ENCODE measurements at places on chromosomes 11 and 22. TPM values are rescaled to one million over a fixed set of nuclear protein-coding genes. Genes with fewer than 3 reads are reported as not detected.

- peak; percentile 83 for DNase-seq
Observed at GRCh38 chr11:27255447-27255828, 107.6 kb downstream of the CCDC34 start.

DNA sequence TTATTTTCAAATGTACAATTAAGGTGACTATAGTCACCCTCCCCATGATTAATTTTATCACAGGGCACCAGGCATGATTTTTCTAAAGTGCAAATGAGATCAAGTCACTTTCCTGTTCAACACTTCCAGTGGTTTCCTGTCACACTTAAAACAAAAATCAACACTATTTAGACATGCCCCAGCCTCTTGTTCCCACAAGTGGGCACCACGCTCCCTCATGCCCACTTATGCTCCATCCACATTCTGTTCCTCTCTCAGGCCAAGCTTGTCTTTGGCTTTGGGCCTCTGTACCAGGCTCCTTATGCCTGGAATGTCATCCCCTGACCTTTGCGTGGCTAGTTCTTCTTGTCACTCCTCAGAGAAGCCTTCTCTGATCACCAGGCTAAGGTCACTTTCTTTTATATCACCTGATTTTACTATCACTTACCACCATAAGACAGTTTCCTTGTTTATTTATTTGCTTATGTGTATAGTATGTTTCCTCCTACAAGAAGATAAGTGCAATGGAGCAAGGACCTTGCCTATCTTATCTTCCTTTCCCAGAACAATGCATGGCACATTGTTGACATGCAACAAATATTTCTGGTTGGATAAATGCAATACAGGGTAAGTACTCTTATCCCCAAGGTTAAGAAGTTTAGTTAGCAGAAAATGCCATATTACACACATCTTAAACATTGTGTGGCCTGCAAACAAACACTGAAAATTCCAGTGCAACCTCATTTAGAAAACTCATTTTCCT, 50.9 kb upstream of the PANX1 start:
- DNase-seq = no peak

DNA sequence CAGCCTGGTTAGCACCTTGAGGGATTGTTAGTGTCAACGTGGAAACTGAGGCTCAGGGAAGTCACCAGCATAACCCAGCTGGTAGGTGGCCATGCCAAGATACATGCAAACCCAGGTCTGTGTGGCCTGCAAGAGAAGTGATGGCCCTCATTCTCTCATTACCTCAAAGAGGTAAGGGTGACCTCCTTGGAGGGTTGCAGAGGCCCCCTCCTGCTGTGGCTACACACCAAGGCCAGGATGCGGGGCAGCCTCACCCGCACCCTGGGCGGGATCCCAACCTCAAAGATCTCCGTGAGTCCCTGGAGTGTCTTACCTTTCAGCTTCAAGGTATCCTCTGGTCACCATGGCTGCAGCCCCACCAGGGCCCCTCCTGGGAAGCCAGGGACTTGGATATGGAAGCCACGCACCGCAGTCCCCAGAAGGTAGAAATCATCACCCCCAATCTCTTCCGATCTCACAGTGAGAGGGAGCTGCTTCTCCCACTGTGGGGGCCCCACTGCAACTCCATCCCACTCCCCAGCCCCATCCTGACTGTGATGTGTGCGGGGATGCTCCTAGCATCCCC, 95.4 kb downstream of the MORC2 start:
- no peak for DNase-seq

DNA sequence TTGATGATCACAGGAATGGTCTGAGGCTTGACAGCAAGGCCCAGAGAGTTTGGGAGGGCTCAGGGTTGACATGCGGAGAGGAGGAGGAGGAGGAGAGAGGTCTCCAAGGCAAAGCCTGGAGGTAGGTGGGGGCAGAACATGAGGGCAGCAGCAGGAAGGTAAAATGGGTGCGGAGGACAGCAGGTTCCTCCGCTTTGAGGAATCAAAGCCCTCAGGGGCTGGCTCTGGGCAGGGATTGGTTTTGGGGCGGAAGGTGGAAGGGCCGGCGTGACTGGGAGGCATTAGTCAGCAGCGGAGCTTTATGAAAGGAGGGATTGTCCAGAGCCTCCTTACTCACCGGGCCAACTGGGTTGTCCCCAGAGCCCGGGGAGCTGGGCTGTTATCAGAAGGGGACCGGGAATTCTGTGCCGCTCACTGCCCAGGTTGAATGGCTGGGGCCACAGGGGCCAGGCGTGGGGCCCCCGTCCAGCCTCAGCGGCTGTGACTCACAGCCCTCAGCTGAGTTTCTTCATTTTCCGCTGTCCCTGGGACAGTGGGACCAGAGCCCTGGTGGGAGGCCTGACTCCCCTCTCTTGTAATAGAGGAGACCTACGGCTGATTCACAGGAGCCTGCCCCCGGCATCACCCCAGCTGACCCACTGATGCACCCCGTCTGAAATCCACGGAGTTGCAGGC, 36.2 kb downstream of the LIF start:
- peak; percentile 80 for DNase-seq

DNA sequence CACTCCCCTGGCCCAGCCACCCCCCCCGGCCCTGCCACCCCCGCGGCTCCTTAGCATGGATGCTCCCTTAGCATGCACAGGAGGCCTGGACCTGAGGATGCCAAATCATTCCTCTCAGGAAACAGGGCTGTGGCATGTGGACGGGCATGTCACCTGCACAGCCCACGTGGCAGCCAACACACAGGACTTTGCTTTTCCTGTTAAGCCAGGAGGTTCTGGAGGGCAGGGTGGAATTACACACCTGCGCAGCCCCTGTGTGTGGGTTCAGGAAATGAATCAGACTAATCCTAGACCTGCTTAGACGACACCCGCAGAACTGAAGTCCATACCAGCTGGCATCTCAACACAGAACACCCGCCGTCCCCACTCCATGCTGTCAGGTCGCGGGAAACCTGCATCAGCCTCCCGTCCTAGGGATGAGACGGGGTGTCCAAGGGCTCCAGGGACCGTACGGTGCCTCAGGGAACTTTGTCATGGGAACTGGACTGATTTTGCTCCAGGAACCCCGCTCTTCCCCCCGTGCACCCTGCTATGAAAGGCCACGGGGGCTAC, 10.2 kb downstream of the CERK start:
- no peak for DNase-seq

- no peak for DNase-seq
Observed at GRCh38 chr11:31856248-31856647, 45.1 kb upstream of the PAX6 start.

- DNase-seq = peak; percentile 93
Observed at GRCh38 chr11:64181506-64182411, 4.2 kb upstream of the STIP1 start.

- DNase-seq = no peak
Observed at GRCh38 chr22:45087802-45088201, 75.9 kb upstream of the NUP50 start.

- no peak for DNase-seq
Observed at GRCh38 chr11:105179542-105180278, 40.1 kb upstream of the CARD18 start.

DNA sequence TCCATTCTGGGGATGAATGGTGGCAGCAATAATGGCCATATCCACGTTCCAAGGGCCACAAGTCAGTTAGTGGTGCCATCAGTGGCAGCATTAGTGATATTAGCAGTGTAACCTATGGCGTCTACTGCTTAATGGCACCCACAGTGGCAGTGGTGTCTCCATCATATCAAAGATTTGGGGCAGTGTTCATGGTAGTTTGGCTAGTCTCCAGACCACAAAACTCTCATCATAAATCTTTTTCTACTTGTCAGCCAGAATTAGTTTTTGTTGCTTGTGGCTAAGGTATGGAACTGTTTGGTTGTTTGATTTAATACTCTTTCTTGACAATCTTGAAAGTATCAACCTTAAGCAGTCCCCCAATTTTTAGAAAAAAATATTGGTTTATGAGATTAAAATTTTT, 45.1 kb upstream of the DEUP1 start:
- DNase-seq = no peak

DNA sequence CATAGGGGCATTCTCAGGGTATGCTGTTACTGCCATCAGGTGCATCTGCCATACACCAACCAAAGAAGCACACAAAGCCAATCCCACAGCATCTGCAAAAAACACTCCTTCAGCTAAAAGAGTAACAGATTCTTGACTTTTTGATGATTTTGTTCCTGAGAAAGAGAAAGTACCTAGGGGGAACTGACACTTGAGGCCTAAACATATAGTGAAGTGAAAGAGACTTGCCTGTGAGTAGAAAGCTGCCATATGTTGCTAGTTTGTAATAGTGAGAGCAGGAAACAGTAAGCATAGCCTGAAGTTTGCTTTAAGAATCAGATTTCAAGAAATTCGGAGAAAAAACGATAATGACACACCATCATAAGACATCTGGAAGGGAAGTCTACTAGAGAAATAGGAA, 97.9 kb upstream of the CTSC start:
- peak; percentile 73 for DNase-seq

GRCh38 chr11:121513807-121514206, 61.0 kb upstream of the SORL1-AS1 start:
- DNase-seq = no peak

DNA sequence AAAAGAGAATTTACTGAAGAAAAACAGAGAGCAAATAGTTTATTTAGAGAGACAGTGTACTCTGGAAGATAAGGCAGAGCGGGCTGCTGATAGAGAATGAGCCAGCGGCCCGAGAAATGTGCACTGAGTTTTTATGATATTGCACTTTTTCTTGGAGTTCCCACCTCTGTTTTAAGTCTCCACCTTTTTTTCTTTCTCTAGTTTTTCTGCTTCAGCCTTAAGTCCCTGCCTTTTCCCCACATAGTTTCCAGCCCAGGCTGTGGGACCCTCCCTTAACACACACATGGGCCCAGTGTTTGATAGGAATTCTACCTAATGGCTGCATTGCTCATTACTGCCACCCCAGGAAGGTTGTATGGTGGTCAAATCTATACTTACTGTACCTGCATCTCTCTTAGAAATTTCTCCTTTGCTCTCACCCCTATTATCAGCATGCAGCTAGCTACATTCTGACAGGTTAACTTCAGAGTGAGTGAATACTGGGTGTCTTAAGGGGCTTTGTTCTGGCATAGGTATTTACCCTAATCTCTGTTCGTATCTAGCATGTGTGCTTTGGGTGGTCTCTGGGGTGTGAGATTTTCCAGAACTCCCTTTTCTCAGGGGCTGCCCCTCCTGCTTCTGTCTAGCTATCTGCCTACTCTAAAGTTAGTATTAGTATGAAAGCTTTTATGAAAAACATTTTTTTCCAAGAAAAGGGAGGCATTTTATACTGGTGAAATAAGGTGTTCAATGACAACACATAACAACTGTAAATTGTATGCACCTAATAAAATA, 127.3 kb upstream of the TOP3B start:
- no peak for DNase-seq

DNA sequence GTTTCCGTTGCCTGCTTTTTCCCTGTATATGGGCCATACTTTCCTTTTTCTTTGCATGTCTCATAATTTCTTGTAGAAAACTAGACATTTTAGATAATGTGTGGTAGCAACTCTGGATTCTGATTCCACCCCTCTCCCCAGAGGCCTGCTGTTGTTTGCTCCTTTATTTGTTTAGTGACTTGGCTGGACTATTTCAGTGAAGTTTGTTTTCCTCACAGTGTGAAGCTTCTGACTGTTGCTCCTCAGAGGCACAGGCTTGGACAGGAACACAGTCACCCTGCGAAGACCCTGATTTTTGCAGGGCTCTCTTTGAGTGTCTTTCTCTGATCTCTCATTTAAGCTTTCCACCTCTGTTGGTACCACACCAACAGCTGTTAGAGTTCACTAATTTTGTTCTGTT, 72.5 kb downstream of the SWAP70 start:
- no peak for DNase-seq

DNA sequence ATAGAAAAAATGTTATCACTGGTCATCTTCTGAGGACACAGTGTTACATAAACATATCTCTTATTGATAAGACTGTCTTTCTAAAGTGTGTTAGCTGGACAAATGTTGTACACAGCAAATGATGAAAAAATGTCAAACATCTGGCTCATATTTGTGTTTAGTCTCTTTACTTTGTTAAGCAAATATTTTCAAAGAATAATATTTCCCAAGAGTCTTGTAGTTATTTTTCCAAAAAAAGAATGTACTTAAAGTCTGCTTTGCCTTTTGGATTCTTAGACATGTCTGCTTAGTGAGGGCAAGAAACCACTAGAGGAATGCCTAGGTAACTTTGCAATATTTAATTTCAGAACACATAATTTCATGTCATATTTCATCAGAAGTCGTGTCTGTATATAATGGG, 23.9 kb upstream of the CCDC179 start:
- DNase-seq = peak; percentile 1

DNA sequence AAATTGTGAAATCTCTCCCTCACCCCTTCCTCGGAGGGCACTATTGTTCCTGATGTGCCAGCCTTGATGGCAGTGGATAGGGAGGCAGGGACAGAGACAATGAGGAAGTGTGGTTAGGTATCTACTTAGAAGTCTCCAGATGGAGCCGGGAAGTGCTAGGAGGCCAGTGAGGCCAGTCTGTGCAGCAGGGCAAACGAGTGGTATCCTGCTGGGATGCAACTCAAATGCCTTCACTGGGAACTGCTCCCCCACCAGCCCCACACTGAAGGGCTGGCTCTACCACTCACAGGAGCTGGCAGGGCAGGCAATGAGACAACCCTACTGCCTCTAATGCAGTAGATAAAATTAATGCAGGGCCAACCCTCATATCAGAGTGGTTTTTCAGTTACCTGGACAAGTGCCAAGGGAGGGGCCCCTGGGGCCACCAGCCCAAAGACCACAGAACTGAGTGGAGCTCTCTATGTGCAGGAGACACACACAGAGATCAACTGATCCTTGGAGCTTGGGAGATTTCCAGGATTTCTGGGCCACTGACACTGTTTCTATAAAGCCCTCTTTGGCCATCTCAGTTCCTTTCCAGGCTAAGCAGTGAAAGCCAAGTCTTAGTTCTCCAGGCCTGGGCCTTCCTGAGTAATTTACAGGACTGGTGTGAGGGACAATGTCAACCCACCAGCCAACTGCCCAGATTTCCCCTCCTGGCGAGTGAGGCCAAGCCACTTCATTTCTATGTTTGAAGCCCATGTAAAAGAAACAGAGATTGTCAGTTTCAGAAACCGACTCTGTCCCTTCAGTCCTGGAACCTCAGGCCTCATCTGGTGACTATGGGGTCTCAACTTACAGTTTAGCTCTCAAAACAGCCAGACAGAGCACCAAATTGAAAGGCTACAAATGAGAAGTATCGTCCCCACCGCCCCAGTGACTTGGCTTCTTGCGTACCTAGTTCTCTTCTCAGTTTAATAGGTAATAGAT, 4.1 kb downstream of the MIF start:
- no peak for DNase-seq

OR56A1 gene
- total RNA-seq = not detected

TMEM80 gene
- 5.6 TPM for total RNA-seq

NOX4 gene
- 10.8 TPM for total RNA-seq

TBC1D22A gene
- 9.0 TPM for total RNA-seq

SPI1 gene
- total RNA-seq = not detected

GAL gene
- total RNA-seq = not detected

PDGFB gene
- not detected for total RNA-seq
